ENCODE measurements at places on chromosomes 4 and X.

- no peak for DNase-seq
These were observed 680.9 kb upstream of the ATOH1 start for GRCh38 chr4:93147524-93148212.

DNA sequence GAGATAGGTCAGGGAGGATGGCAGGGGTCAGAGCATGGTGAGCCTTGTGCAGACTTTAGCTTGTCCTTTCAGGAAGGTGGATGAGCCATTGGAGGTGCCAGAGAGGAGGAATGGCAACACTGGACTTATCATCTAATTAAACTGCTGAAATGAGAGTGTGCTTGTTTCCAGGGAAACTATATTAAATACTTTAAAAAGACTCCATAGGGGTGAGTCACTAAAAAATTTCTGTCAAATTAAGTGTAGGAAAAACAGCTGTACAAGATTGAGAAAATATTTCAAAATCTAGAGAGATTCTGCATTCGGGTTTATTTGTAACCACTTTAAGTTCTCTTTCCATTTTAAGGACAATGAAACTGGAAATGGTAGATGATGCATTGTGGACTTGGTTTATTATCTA is 11.4 kb downstream of the FRAS1 start:
- DNase-seq = no peak

DNA sequence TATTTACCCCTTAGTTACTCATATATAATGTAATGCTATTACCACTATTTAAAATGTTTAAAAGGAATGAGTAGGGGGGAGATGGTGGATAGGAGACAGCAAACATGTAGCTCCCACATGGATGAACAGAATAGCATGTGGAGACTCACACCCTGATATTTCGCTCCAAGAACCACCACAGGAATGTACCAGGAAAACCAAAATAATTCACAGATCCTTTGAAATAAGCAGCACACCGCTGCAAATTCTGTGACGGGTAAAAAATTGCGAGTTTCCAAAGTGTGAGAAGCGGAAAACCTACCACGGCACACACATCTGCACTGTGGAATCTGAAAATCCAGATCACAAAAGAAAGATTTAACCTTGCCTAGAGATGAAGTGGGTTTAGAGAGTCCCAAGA is 428.2 kb downstream of the TLL1 start:
- no peak for DNase-seq

GRCh38 chrX:37802028-37802427 is 22.2 kb downstream of the CYBB start:
- no peak for DNase-seq

DNA sequence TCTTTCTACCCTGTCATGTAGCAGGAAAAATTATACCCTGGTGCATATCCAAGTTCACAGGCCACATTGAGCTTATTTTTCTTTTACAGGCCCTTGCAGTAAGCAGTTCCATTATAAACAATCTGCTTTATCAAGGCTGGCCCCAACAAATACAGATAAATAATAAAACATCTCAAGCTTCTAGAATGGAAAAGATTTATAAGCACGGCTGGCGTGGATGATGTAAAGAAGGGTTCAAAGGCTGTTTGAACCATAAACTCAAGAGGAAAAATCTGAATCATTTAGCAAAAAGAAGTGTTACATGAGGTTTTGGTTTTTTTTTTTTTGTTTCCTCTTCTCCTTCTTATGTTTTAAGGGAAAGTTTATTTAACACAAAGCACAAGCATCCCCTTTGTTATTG is 109.7 kb downstream of the UNC5C start:
- DNase-seq = no peak

DNA sequence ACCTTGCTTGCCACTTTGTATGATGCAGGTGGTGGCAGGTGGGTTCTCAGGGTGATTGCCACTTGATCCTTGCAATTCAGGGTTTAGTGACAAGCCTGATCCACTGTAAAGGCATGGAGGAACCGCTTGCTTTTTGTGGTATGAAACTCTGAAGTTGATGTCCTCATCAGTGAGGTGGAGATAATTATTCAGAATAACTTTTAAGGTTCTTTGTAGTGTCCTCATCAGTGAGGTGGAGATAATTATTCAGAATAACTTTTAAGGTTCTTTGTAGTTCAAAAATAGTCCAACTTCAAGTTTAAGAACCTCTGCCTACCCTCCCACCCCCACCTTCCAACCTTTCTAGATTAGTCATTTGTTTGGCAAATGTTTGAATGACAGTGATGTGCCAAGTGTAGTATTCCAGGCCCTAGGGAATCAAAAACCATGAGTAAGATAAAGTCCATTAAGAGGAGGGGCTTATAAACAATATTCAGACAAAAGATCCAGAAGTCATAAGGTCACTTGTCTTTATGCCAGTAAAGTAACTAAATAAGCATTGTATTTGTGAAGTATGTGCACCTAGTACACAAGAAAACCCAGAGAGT is 51.2 kb downstream of the DCUN1D4 start:
- DNase-seq = peak; percentile 41

Data from NCI-H460 (cell line).